NCI-H1436 treated with DMSO at 0.1 percent for 48 hours (cell line): ENCODE measurements at places on chromosomes 7 and 10.
A peak's percentile ranks its signal among the peaks of the same experiment; 100 is the strongest.

DNA sequence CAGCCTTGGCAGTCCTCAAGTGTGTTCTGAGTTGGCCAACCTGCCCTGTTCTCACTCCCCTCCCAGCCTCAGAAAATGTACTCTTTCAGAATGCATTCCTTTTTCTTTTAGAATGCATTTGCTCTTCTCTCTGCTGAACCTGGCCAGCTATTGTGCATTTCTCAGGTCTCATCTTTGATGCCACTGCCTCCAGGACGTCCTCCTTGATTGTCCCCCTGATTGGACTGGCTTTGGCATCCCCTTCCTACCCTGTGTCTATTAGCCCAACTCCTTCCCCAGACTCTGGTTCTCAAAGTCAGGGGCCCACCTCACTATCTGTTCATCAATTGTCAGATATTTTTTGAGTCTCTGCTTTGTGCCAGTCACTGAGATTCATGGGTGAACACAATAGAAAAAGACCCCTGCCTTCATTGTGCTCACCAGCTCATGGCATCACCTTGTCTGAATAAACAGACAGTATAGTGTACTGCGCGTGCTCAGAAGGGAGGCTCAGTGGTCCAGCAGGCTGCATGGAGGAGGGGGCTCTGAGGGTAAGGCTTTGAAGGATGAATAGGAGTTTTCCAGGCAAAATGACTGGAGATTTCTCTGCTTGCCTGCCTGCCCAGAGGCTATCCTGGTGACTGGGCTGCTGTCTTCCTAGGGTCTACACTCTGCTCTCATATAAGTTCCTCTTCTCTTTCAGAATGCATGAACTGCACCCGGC is 96.5 kb downstream of the MYL10 start:
- no peak for DNase-seq

- DNase-seq: no peak
Observed at GRCh38 chr10:103640436-103641181, 147.1 kb downstream of the NEURL1 start.

GRCh38 chr10:112949875-112950507 is at the start of gene TCF7L2:
Gene TCF7L2 (plus strand): TSS chr10:112950247. CDS start chr10:112950757, 510 bp downstream.
- peak; percentile 92 for DNase-seq

GRCh38 chr10:106576534-106576933 is 588.0 kb downstream of the SORCS1 start:
- DNase-seq: no peak

DNA sequence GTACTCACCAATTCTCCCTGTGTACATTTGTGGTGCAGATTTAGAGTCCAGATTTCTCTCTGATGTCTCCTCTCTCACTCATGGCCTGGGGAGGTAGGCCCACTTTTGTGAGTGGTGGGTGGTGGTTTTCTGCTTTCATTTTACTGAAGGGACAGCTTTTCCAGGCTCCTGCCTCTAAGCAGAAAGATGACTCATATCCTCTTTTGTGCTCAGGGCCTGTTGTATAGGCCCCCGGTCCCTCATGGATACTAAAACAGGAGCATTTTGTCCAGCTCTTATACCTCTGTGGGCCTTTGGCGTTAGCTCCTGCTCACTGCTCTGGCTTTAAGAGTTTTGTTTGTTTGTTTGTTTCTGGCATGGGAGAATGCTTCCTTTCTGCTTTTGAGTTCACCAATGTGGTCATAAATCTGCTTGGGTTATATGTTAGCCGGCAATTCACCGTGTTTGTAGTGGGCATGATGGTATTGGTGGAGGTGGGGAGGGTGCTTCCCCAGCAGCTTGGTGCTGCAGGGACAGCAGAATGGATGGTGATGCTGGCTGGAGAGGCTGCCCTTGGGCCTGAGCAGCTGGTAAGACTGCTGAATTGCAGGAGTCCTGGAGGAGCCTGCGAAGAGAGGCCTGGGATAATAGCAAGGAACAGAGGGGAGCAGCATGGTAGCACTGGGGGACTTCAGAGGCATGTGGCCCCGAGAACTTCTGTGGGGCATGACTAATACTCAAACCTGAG is 468.7 kb downstream of the RPS24 start:
- no peak for DNase-seq

GRCh38 chr7:128151635-128152034 is 89.4 kb upstream of the LEP start:
- DNase-seq: no peak

- DNase-seq: no peak
Observed at GRCh38 chr10:119673271-119673670, 22.1 kb downstream of the BAG3 start.
